ENCODE measurements at places on chromosomes 6 and 20. TPM values are rescaled to one million over a fixed set of nuclear protein-coding genes. Genes with fewer than 3 reads are reported as not detected.

SLC22A16 gene
- 0.38 TPM for total RNA-seq

PRPH2 gene
- total RNA-seq: 1.3 TPM

RNF39 gene
- 3.1 TPM for total RNA-seq

REM1 gene
- total RNA-seq: 0.18 TPM

FRS3 gene
- total RNA-seq: 2.1 TPM

PLG gene
- not detected for total RNA-seq

CNBD2 gene
- total RNA-seq: 15.3 TPM

TDP2 gene
- total RNA-seq: 21.0 TPM

GSTA3 gene
- total RNA-seq: not detected

DNAH8 gene
- not detected for total RNA-seq

SLC17A3 gene
- total RNA-seq: not detected

DNA sequence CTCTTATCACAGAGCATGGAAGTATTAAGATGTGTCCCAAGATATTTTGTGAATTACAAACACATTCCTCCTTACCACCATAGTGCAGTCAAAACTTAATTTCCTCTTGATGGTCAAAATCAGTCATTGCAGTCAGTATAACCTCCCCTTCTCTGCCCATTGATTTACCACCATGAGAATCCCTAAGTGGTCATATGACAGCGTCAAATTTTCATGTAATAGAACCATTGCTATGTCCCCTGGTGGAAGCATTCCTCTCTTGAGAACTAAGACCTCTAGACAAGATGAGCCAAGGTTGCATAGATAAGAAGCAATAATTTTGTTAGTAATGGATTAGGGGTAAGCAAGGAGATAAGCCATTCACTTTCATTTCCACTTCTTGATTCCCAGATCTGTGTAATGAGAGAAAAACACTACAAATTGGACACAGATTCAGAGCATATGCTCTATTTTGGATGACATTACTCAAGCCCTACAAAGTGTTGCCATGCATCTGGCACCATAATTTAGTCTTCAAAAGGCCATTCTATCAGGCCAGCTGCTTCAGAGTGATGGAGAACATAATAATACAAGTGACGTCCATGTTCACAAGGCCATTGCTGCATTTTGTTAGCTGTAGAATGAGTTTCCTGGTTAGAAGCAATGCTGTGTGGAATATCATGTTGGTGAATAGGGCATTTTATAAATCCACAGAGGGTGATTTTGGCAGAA lies 49.6 kb upstream of the PDE7B start:
- H3K27me3 ChIP-seq: no peaks in the 10 kb centered on the region
- H3K27ac ChIP-seq: no peak overlapping the region
- no peak for DNase-seq
- H3K36me3 ChIP-seq: no peaks in the 10 kb centered on the region
- no peaks in the 10 kb centered on the region for H3K4me1 ChIP-seq

GRCh38 chr20:33183312-33183711 lies 15.4 kb downstream of the BPIFA2 start:
- H3K27ac ChIP-seq: no peak overlapping the region
- H3K4me1 ChIP-seq: no peaks in the 10 kb centered on the region
- H3K36me3 ChIP-seq: no peaks in the 10 kb centered on the region
- H3K4me3 ChIP-seq: no peak overlapping the region
- no peak for DNase-seq
- H3K27me3 ChIP-seq: peaks cover 69% of the 10 kb centered on the region

- DNase-seq: no peak
- peak overlapping the region; percentile 64 for H3K27ac ChIP-seq
- peaks cover 28% of the 10 kb centered on the region for H3K27me3 ChIP-seq
- no peak overlapping the region for H3K4me3 ChIP-seq
- H3K36me3 ChIP-seq: no peaks in the 10 kb centered on the region
Observed at GRCh38 chr20:910870-911770, 5.0 kb downstream of the ANGPT4 start.

- H3K4me1 ChIP-seq: peaks cover 53% of the 10 kb centered on the region
- peaks cover 4% of the 10 kb centered on the region for H3K36me3 ChIP-seq
- no peaks in the 10 kb centered on the region for H3K27me3 ChIP-seq
- H3K27ac ChIP-seq: peak overlapping the region; percentile 27
Observed at GRCh38 chr6:145809211-145809610, 5.4 kb downstream of the FBXO30 start.

DNA sequence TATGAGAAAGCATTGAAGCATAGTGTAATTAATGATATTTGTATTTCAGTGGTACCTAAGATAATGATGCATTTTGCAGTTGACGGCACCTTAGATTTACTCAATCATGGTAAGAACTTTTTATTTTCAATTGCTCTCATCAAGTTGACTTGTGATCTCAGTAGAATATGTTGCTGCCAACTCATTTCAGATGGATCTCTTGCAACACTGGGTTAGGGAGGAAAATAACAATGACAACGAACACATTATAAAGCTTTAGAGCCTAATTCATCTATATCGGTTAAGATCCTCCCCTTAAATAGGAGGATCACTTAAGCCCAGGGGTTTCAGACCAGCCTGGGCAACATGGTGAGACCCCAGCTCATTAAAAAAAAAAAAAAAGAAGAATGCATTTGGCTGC lies 18.0 kb upstream of the TBC1D22B start:
- no peaks in the 10 kb centered on the region for H3K36me3 ChIP-seq
- H3K27ac ChIP-seq: peak overlapping the region; percentile 81
- peaks cover 53% of the 10 kb centered on the region for H3K4me1 ChIP-seq
- DNase-seq: no peak

- DNase-seq: no peak
- H3K36me3 ChIP-seq: no peaks in the 10 kb centered on the region
- H3K27me3 ChIP-seq: peaks cover 3% of the 10 kb centered on the region
- no peak overlapping the region for H3K4me3 ChIP-seq
Observed at GRCh38 chr20:54134445-54135220, 39.2 kb downstream of the CYP24A1 start.

DNA sequence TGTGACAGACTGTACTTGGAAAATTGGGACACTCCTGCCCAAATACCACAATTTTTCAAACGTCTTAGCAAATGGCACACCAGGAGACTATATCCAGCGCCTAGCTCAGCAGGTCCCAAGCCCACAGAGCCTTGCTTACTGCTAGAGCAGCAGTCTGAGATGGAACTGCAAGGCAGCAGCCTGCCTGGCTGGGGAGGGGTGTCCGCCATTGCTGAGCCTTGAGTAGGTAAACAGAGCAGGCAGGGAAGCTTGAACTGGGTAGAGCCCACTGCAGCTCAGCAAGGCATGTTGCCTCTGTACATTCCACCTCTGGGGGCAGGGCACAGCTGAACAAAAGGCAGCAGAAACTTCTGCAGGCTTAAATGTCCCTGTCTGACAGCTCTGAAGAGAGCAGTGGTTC lies 1003.3 kb upstream of the MAP3K7 start:
- H3K27me3 ChIP-seq: no peaks in the 10 kb centered on the region
- H3K36me3 ChIP-seq: no peaks in the 10 kb centered on the region
- no peak for DNase-seq
- H3K4me3 ChIP-seq: no peak overlapping the region

GRCh38 chr6:166781331-166781730 lies 154.3 kb upstream of the RPS6KA2 start:
- no peaks in the 10 kb centered on the region for H3K4me1 ChIP-seq

GRCh38 chr20:41573955-41574354 lies 44.2 kb downstream of the CHD6 start:
- H3K36me3 ChIP-seq: no peaks in the 10 kb centered on the region
- H3K27ac ChIP-seq: no peak overlapping the region
- H3K4me3 ChIP-seq: no peak overlapping the region
- no peaks in the 10 kb centered on the region for H3K27me3 ChIP-seq
- no peak for DNase-seq

DNA sequence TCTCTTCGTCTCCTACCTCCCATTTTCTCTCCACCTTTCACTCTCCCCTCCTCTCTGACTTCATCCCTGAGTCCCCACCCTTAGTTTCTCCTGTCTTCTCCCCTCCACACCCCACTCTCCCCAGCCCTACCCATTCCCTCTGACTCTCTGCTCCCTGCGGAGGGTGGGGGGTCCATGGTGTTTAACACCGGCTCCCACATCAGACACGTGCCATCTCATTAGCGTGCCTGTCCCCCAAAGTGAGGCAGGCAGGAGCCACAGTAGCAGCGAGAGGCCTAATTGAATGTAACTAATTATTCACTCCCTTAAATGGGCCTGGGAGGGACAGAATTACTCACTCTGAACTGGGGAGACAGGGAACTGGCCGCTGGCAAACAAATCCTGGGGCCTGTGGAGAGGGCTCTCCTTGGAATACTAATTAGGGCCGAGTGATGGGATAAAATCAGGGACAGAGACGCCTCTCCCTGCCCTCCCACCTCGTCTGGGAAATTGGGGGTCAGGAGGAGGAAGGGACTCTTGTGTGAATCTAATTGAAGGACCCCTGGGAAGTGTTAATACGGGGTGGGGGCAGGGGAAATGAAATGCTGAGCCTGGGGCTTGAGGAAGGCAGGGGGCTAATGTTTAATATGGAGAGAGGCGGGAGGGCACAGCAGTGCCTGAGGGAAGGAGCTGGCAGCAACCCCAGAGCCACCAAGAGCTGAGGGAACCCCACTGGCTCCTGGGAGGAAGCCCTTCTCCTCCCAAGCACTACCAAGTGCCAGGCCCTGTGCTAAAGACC lies 17.9 kb downstream of the CD40 start:
- no peak overlapping the region for H3K4me3 ChIP-seq
- H3K27ac ChIP-seq: no peak overlapping the region
- H3K36me3 ChIP-seq: no peaks in the 10 kb centered on the region
- no peak for DNase-seq

DNA sequence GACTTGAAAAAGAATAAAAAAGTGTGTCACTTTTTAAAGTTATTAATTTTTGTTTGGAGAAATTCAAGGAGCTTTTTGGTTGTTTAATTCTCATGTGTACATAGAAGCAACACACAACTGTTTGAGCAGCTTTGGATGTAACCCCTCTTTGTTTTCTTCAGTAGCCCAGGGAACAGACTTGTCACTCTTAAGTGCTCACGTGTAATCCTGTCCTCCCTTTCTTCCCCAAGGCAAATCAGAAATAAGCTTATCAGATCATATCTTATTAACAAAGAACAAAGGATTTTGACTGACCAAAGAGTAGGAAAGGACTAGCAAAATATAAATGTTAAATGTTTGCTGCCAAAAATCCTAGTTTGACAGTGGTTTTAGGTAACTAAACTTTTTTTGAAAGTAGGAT lies 7.3 kb upstream of the FLRT3 start:
- H3K27me3 ChIP-seq: no peaks in the 10 kb centered on the region
- H3K36me3 ChIP-seq: no peaks in the 10 kb centered on the region
- H3K27ac ChIP-seq: no peak overlapping the region

DNA sequence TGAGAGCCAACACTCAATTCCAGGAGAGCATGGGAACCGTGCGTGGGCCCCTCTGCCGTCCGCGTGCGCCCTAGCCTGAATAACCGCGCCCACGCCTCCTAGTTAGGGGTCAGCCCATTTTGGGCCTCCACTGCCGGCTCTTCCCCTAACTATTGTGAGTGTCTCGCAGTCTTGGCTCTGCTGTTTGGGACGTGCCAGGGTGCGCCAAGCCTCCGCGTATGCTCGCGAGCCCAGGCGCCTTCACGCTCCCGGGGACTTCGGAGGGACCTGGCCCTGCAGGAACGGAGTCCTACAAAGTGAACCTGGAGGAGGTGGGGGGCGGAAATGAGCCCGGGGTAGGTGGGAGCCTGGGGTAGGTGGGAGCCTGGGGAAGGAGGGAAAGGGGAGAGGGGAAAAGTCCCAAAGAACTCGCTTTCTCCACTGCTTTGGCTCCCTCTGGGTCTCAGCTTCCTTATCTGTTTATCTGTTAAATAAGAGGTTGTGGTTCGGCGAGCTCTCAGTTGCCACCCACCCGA lies 873 bp upstream of the GCM2 start:
- H3K4me1 ChIP-seq: no peaks in the 10 kb centered on the region
- no peak for DNase-seq
- H3K27me3 ChIP-seq: peaks cover 4% of the 10 kb centered on the region
- no peak overlapping the region for H3K4me3 ChIP-seq
- H3K27ac ChIP-seq: no peak overlapping the region

- H3K4me3 ChIP-seq: no peak overlapping the region
- no peak for DNase-seq
- H3K36me3 ChIP-seq: no peaks in the 10 kb centered on the region
- no peaks in the 10 kb centered on the region for H3K27me3 ChIP-seq
- peaks cover 5% of the 10 kb centered on the region for H3K4me1 ChIP-seq
- no peak overlapping the region for H3K27ac ChIP-seq
Observed at GRCh38 chr20:38222231-38222922, 38.2 kb downstream of the KIAA1755 start.

DNA sequence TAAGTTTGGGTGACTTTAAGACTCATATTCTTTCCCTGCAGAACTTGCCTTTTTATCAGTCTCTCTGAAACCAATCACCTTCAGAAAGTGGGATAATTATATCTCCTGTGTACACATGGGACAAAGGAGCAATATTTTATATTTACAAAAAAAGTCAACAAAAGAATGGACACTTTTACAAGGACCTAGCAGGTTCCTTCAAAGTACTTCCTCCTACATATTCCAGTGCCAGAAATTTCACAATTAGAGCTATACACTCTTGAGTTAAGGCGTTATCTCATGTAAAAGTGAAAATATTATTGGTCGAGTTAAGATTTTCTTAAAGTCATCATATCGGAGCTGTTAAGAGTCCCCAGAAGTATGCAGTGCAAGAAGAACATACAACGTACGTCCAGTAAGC lies 98.9 kb upstream of the MAFB start:
- H3K27me3 ChIP-seq: peaks cover 34% of the 10 kb centered on the region
- H3K4me1 ChIP-seq: no peaks in the 10 kb centered on the region
- DNase-seq: no peak
- H3K27ac ChIP-seq: no peak overlapping the region
- H3K36me3 ChIP-seq: no peaks in the 10 kb centered on the region
- H3K4me3 ChIP-seq: no peak overlapping the region

GRCh38 chr6:44068607-44069296 lies 58.5 kb downstream of the MRPL14 start:
- DNase-seq: no peak
- H3K27ac ChIP-seq: no peak overlapping the region
- peaks cover 32% of the 10 kb centered on the region for H3K4me1 ChIP-seq
- no peaks in the 10 kb centered on the region for H3K27me3 ChIP-seq

GRCh38 chr6:20306491-20306890 lies 94.2 kb upstream of the MBOAT1 start:
- no peak overlapping the region for H3K4me3 ChIP-seq
- no peaks in the 10 kb centered on the region for H3K27me3 ChIP-seq
- no peaks in the 10 kb centered on the region for H3K36me3 ChIP-seq
- no peak overlapping the region for H3K27ac ChIP-seq

GRCh38 chr6:159686040-159686439 lies 7.0 kb downstream of the SOD2 start:
- H3K4me3 ChIP-seq: no peak overlapping the region
- no peak for DNase-seq
- no peaks in the 10 kb centered on the region for H3K27me3 ChIP-seq
- H3K27ac ChIP-seq: no peak overlapping the region
- H3K36me3 ChIP-seq: peaks cover 6% of the 10 kb centered on the region
- no peaks in the 10 kb centered on the region for H3K4me1 ChIP-seq

DNA sequence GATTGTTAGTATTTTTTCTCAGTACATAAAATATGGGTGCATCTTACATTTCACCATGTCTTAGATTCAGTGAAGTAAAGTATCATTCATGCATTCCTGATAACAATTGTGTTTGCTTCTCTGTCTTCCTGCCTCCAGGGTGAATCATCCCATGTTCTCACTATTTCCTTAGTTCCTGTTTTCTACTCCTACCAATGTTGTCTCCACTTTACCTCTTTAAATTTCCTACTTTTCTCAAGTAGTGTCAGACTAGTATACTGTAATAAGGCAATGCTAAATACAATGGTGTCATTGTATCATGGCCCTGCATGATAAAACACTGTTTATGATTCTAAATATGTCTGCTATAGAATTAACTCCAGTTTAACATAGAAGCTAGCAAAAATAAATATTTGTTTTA lies 37.4 kb upstream of the GABRR1 start:
- H3K4me1 ChIP-seq: no peaks in the 10 kb centered on the region
- DNase-seq: no peak
- H3K27me3 ChIP-seq: no peaks in the 10 kb centered on the region
- H3K4me3 ChIP-seq: no peak overlapping the region

- no peak for DNase-seq
- no peaks in the 10 kb centered on the region for H3K27me3 ChIP-seq
- H3K4me3 ChIP-seq: no peak overlapping the region
Observed at GRCh38 chr20:54118220-54119001, 48.0 kb upstream of the BCAS1 start.
